ENCODE measurements at places on chromosomes 12 and 14.

- DNase-seq = peak; percentile 67
These were observed 14.2 kb downstream of the VRTN start for GRCh38 chr14:74362361-74362915.

DNA sequence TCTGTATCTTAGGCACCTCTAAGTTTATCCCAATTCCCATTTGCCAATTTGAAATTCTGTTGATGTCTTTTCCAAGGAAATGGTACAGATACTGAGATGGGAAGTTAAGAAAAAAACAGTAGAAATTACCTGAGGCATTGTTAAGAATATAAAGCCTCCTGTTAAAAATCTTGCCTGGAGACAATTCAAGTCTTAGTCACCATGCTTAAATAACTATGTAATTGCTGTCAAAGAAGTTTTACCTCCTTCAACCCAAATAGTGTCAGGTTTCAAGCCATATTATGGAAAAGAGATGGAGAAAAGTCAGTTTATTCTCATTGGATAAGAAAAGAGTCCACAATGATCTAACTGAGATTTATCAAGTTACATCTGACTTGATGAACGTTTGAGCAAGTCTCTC lies 974.7 kb downstream of the GALC start:
- no peak for DNase-seq

- DNase-seq = peak; percentile 22
These were observed 20.9 kb upstream of the NUDT14 start for GRCh38 chr14:105201925-105202513.

DNA sequence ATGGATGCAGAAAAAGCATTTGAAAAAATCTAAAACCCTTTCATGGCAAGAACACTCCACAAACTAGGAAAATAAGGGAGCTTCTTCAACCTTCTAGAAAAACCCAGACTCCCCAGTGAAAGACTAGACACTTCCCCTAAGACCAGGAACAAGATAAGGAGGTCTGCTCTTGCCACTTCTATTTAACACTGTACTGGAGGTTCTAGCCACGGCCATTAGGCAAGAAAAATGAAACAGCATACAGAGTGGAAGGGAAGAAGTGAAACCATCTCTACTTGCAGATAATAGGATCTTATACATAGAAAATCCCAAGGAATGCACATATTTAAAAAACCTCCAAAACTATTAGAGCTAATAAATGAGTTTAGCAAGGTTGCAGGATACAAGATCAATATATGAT lies 42.3 kb downstream of the CHGA start:
- DNase-seq = no peak

DNA sequence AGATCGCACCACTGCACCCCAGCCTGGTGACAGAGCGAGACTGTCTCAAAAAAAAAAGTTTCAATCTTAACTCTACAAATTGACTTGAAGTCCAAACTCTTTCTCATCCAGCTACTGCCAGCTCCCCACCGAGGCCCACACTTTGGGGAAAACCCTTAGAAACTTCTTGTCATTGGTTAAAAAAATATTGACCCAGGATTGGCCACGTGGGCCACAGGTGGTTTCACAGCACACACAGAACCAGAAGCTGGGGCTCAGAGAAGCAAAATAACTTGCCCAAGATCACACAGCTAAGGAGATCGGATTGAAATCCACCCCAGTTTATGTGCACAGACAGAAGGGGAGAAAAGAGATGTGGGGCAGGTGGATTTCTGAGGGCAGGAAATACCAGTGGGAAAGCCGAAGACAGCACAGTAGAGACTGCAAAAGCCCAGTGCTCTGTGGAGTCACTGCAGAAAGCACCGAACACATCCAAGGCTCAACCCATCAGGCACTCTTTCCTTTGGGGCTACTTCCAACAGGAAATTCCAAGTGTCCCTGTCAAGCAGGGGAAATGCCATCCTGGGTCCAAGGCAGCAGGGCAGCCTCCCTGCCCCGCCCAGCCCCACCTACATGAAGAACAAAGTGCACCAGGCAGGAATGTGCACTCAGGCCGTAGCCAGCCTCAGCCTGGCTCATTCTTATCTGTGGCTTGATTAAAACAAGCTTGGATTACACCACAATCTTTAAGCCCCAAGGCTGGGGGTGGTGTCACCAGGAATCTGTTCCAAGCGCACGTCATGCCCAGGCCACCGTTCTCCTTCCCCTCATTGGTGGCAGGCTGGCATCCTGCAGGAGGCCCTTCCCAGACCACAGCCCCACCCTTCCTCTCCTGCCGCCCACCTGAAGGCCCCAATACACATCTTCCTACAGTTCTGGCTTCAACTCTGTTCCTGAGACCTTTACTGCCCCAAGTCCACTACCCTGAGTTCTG lies 72.5 kb downstream of the ITPK1 start:
- DNase-seq = no peak

DNA sequence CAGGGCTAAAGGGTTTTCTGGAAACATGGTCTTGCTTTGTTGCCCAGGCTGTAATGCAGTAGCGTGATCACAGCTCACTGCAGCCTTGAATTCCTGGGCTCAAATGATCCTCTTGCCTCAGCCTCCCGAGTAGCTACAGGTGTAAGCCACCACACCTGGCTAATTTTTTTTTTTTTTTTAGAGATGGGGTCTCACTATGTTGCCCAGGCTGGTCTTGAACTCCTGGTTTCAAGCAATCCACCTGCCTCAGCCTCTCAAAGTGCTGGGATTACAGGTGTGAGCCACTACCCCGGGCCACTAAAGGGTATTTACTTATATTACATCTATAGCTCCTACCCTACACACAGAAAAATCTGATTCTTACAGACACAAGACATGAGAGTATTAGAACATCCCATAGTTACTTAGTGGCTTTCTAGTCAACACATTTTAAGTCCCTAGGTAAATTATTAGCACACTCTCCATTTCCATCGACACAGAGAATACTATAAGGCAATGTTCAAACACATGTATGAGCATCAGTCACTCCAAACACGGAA lies 6.2 kb upstream of the DCAF11 start:
- no peak for DNase-seq

GRCh38 chr14:49988080-49988990 lies 95.5 kb downstream of the ARF6 start:
- no peak for DNase-seq

DNA sequence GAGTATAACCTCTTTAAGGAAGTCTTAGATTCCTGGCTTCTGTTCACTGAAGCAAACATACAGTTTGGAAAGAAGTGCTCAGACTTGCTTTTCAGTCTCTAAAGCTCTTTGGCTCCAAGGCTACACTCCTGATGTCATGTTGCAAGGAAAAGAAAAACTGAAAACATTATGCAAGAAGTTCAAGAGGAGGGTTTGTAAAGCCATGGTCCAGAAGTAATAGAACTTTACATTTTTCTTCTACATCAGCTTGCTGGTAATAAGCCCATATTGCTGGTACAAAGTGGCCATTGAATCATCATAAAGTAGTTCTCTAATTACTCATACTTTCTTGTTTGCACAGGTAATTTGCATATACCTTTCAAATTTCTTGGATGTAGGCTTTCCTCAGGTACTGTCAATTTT lies 83.6 kb downstream of the BBS10 start:
- DNase-seq = no peak

DNA sequence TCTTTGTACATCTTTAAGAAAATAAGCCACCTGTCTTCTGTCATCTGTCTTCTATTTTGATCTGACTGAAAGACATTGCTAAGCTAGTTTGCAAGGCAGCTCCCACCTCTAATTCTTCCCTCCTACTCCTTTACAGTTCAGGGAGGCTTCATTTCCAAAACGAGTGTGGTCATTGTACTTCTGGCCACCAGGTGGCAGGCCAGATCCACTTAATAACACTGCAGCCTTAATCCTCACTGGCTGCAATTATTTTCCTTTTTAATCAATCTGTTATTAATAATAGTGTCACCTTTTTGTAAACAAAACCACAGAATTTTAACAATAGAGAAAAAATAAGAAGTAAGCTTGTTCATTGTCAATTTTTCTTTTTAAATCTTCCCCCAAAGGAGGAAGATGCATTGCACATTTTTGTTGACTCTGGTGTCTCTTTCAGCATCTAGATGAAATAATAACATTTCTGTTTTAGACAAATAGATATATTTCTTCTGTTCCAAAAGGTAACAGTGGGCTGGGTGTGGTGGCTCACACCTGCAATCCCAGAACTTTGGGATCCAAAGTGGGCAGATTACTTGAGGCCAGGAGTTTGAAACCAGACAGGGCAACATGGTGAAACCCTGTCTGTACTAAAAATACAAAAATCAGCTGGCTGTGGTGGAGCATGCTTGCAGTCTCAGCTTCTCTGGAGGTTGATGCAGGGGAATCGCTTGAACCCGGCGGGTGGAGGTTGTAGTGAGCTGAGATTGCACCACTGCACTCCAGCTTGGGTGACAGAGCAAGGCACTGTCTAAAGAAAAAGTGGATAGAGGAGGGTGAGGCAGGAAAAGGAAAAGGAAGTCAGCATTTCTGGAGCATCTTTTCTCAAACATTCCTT lies 23.3 kb downstream of the GABARAPL1 start:
- DNase-seq = peak; percentile 43

DNA sequence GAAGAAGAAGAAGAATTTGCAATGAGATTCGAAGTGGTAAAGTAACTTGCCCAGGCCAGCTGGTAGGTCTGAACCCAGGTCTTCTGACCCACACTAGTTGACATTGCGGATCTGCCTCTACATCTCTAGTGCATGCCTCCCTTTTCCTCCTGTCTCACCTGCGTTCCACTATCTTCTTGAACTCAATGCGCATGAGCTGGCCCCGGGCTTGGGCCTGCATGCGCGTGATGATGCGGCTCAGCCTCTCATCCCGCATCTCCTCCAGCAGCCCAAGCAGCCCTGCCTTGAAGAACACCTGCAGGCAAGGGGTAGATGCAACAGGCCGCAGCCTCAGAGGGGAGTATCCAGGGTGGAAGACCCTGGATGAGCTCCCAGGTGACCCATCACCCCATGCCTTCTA lies 11.9 kb downstream of the MYH6 start:
- DNase-seq = no peak

All from activated naive CD4-positive, alpha-beta T cell treated with Interleukin-2 at 50 U/mL for 16 hours (primary cell).